CD8-positive, alpha-beta memory T cell (primary cell): ENCODE measurements at places on chromosomes 7 and 10. TPM values are rescaled to one million over a fixed set of nuclear protein-coding genes. Genes with fewer than 3 reads are reported as not detected.

Gene ZNF33B
- 14.2 TPM for total RNA-seq

Gene FOXP2
- total RNA-seq, result not detected

Gene SPDYE2B
- total RNA-seq, result not detected

Gene METTL27
- total RNA-seq, result not detected

Gene ANTXRL
- total RNA-seq, result not detected

Gene C10orf90
- not detected for total RNA-seq

Gene ANKRD61
- 0.24 TPM for total RNA-seq

Gene CLDN4
- 0.15 TPM for total RNA-seq

Gene RNF32
- 0.20 TPM for total RNA-seq

Gene BTBD16
- not detected for total RNA-seq

Gene TMEM184A
- not detected for total RNA-seq

Gene PDK4
- 0.74 TPM for total RNA-seq

Gene ZNF488
- 0.42 TPM for total RNA-seq

Gene TMEM270
- not detected for total RNA-seq

Gene AP5Z1
- 49.8 TPM for total RNA-seq

Gene SPDYE1
- not detected for total RNA-seq

Gene MYH16
- not detected for total RNA-seq

Gene NKX1-2
- not detected for total RNA-seq

Gene PITX3
- total RNA-seq, result not detected

Gene BRAT1
- total RNA-seq, result 38.8 TPM

Gene OR6B1
- not detected for total RNA-seq

Gene UNCX
- not detected for total RNA-seq
